Tongue (tissue), 3 donors: ENCODE measurements at places on chromosomes 4 and X.

GRCh38 chr4:104447294-104447693, 47.4 kb downstream of the CXXC4 start:
- DNase-seq = peak; percentile 43

GRCh38 chrX:39327255-39327654, 526.0 kb downstream of the MID1IP1 start:
- no peak for DNase-seq

- DNase-seq = no peak
These were observed 42.0 kb downstream of the PHKA2 start for GRCh38 chrX:18941896-18942295.

GRCh38 chrX:57902633-57903032, 7.6 kb downstream of the ZXDA start:
- no peak for DNase-seq

- no peak for DNase-seq
These were observed 59.0 kb downstream of the ING2 start for GRCh38 chr4:183563874-183564273.

GRCh38 chr4:61149278-61149677, 50.8 kb upstream of the ADGRL3 start:
- no peak for DNase-seq

- no peak for DNase-seq
These were observed 9.1 kb downstream of the ARX start for GRCh38 chrX:25006586-25007058.

- no peak for DNase-seq
These were observed 406.1 kb downstream of the GPM6A start for GRCh38 chr4:175405961-175406360.

GRCh38 chr4:118904935-118905334, 16.3 kb downstream of the SYNPO2 start:
- DNase-seq = no peak

DNA sequence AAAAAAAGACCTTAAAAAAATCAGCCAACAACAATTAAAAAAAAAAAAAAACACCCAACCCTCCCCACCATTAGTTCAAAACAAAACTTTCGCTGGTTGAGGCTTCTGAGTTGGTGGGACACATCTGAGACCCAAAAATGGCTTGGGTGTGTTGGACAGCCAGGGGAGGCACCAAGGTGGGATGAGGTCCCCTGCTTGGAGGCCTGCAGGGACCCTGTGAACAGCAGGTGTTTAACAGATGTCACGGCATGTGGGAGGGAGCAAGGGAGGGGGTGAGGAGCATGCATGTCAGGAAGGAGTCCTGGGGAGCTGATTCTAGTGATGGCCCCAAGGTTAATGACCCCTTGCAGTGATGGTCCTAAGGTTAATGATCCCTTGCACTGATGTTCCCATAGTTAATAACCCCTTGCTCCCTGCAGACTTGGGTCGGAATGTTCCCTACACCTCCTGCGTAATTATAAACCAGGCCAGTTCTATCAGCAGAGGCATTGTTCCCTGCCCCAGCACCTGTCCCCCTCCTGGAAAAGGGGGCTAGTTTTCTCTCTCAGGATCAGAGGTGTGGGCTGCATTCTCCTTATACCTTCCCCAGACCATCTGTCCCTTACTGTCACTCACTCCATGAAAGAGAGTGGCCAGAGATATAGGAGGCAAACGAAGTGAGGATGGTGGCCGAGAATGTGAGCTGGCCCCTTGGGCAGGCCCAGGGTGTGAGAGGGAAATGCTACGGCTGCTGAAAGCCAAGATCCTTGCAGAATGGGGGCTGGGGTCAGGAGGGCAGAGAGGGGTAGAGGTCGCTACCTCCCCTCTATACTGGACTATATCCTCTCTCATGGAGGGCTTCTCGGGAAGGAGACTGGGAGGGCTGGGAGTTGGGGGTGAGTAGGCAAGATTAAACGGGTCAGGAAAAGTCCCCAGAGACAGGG, 2.3 kb upstream of the FOXP3 start:
- no peak for DNase-seq

DNA sequence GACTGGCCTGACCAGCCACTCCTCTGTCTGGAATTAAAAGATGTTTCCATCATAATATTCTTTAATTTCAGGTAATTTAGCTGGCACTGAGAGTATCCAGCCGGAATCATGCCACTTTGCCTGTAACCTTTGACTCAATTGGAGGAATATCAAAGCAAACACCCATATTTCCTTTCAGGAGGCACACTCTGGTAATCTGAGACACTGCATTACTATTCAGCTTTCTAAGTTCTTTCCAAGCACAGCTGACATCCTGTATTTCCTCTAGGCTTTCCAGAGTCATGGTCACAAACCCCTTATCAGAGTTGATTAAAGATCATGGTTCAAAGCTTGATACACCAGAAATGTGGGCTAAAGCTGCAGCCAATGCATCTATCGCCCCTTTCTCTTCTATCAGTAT, 29.3 kb downstream of the INTS12 start:
- no peak for DNase-seq

DNA sequence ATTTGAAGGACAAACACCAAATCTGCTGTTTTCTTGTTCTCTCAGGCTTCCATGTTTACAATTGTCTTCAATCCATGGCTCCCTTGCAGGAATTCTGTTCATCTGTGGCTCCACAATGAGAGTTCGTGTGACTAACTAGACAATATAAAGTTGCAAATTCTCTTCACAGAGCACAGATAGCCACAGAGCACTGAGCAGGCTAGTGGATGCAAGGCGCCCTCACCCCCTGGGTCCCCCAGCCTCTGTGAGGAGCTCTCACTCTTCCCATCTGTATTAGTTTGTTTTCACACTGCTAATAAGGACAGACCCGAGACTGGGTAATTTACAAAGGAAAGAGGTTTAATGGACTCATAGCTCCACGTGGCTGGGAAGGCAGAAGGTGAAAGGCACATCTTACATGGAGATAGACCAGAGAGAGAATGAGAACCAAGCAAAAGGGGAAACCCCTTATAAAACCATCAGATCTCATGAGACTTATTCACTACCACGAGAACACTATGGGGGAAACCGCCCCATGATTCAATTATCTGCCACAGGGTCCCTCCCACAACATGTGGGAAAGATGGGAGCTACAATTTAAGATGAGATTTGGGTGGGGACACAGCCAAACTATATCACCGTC, 82.5 kb upstream of the STX18 start:
- DNase-seq = no peak

GRCh38 chrX:50206753-50207152, 2.2 kb downstream of the CCNB3 start:
- no peak for DNase-seq

DNA sequence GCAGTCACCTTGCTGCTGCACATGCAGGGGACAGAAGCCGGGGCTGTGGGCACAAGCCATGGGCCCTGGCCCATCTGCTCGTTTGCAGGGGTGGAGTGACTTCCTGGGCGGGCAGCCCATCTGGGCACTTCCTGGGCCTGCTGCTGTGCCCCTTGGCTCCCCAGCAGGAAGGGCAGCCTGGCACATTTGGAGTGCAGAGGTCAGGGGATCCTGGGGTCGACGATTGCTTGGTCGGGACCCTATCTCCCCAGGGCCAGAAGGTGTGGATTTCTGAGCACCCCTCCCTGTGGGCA, 10.9 kb upstream of the MXD4 start:
- no peak for DNase-seq

DNA sequence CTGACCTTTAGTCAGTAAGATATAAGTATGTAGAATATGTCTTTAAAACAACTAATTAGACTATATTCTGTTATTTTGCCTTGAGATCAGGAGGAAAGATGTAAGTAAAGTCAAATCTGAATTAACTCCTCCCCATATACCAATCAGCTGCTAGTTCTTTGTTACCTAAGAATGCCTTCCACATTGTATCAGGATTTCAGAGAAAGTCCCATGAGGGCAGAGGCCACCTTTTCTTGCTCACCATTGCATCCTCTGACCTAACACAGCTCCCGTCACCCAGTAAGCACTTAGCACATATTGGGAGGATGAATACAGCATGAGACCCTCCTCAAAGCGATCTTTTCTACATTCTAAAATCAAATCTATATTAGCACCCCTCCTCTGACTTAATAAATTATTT, 87.0 kb downstream of the COL25A1 start:
- no peak for DNase-seq

DNA sequence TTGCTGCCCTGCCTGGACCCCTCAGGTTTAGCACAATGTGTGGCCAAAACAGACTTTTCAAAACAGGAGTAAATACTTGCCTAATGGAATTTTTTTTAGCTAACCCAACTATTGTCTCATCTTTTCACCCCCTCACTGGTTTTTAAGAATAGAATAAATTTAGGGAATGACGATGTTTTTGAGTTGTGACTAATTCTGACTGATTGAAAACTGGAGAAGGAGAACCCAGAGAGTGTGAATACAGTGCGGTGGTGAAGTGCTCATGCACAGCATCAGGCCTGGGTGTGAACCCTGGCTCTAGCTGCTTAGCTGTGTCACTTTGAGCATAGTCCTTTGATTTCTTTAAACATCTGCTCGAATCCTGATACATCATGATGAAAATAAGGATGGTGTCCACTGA, 10.5 kb downstream of the ANTXR2 start:
- no peak for DNase-seq

DNA sequence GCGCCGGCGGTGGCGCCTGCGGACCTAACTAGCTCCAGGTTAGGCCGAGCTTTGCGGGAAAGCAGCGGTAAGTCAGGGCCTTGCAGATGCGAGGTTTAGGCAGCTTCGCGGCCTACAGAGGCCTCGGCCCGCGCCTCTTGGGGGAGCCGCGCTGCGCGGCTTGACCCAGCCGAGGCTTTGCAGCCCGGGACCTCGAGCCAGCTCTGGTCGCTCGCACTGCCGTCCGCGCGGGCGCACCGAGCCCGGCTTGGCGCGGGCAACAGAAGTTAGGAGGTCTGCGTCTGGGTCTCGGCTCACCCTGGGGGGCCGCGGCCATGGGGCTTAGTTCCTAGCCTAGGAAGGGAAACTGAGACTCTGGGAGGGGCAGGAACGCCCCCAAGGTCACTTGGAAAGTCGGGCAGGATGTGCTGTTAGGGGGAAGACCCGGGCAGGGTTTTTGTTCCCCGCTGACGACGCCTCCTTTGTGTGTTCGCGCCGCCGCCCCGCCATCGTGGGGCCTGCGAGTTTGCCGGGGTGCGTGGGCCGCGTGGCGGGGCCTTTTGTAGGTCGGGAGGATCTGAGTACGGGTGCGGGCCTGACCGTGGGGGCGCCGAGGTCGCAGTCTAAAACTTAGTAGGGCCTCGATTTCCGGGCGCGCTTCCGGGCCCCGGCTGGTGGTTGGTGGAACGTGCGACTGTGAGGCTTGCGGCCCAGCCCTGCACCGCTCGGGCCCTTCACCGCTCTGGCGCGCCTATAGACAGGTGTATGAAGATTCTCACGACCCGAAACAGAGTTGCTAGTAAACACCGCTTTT, 482 bp downstream of the RNF4 start:
- DNase-seq = peak; percentile 47

- no peak for DNase-seq
These were observed 34.9 kb downstream of the MMRN1 start for GRCh38 chr4:89929425-89930159.

GRCh38 chr4:80540349-80540748, 204.8 kb downstream of the CFAP299 start:
- DNase-seq = no peak

GRCh38 chrX:142831961-142832530, 193.7 kb upstream of the SPANXN4 start:
- DNase-seq = no peak

DNA sequence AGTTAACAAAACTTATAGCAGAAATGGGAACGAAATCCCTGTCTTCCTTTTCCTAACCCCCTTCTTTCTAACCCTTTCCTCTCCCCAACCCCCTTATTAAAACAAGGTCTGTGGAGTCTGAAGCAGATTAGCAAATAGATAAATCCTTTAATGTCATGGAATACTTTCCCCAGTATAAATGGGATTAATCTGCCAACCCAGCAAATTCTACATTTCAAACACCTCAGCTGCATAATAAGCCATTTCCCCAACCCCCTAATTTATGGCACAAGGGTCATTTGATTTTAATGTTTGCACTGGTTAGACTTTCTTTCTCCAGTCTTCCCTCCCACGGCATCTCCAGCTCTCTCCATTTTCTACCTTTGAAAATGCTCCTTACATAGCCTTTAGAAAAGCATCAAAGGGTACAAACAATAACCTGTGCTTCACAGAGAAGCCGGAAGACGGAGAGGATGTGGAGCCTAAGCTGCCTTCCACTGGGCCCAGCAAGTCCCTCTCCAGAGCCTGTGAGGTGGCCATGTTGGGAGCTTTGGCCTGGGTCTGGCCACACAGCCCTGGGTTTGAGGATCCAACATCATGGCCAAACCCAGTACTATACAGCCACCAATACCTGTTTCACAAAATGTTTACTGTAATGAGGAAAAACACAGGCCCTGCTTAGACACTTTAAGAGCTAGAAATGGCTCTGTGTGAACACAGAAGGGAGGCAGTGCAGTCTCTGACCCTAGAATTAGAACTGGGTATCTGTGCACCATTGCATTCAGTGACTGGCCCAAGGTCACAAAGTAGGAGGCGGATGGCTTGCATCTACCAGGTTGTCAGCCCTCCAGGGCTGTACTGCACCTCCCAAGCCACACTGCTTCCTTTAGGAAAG, 56.9 kb upstream of the SPRY1 start:
- DNase-seq = no peak

DNA sequence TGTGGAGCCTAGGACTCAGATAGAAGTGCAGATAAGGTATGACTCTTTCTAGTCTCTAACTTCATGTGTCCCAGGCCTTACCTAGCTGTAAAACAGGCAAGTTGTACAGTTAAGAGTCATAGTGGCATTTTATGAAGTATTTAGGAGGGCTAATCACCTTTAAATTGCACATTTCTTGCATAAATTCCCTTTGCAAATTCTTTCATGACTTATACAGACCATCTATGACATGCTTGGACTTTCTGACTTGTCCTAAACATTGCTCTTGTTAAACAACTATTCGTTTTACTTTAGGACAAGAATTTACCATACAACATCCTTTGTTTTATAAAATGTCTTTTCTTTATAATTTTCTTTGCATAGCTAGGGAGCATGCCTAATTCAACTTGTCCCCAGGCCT, 7.8 kb upstream of the RRAGB start:
- DNase-seq = no peak

DNA sequence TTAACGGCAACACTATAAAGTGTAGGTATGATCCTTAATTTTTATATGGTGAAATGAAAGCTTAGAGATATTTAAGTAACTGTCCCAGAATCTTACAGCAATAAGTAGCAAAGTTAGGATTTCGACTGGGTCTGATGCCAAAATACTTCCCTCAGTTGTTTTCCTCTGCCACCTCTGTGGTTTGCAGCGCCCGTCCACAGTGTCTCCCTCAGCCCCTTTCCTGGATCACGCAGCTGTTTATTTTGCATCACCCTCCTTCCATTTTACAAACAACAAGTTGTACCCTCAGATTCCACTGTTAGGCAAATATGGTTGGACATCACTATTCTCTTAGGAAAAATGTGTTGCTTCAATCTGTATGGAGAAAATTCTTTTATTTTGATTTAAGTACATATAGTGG, 56.1 kb downstream of the RAPGEF2 start:
- DNase-seq = no peak

GRCh38 chr4:1767770-1768366, 25.2 kb upstream of the FGFR3 start:
- no peak for DNase-seq

DNA sequence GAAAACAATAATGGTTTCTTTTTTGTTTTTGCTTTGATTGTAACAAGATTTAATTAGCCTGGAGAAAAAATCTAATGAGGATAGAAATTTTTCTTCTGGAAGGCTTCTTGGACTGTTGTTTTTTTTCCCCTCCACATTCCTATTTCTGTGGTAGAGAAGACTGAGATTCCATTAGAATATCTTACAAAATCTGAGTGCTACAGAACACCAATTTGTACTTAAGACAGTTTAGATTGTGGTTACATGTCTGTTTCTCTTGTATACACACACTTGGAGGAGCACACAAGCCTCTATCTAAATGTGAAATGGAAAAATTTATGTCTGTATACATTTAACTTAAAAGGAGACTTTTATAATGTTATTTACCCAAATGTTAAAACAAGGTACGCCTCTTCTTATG, 176.9 kb upstream of the ARSJ start:
- DNase-seq = no peak
